Anterior cingulate cortex (tissue), 58 donors: ENCODE measurements at places on chromosomes 2 and 18.

DNA sequence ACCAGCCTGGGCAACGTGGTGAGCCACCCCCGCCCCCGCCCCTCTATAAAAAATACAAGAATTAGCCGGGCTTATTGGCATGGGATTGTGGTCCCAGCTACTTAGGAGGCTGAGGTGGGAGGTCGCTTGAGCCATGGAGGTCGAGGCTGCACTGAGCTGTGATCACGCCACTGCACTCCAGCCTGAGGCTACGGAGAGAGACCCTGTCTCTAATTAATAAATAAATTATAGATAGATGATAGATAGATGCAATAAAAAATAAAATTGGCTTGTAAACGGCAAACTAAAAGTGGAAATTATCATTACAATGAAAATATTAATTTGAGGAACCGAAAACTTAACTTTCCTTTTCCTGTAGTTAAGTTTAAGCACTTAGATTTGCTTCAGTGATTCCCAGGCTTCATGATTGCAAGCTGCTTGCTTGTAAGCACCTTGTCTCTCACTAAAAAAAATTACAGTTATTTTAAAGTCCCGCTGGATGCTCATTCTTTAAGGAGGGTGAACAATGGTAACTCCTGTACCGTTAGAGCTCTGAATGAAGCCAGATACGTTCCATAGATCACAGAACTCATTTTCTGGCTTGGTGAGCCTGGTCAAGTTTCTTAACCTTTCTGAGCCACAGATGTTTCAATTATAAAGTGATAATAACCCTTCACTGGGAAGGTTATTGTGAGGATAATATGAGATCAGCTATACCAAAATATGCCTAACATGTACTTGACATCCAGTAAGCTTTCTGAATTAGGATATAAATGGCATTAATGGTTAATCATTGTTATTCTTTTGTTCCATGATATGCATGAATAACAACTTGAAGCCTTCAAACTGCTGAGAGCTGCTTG, 9.3 kb upstream of the NARS1 start:
- DNase-seq = no peak

DNA sequence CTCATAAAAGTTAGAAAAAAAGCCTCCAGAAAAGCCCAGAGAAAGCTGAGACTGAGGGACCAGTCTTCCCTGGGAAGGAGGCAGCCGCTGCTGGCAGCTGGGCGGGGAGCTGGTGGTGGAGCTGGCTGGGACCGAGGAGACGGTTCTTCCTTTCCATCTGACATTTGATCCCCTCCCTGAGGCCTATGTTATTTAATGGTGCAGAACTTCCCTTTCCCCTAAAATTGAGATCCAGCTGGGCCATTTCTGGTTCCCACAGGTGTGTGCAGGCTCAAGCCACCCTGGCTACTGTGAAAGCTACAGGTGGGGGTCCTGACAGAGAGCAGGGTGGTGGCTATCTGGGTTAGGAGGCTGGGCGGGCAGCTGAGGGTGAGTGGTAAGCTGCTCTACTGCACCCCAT, 81.5 kb upstream of the FZD7 start:
- no peak for DNase-seq

DNA sequence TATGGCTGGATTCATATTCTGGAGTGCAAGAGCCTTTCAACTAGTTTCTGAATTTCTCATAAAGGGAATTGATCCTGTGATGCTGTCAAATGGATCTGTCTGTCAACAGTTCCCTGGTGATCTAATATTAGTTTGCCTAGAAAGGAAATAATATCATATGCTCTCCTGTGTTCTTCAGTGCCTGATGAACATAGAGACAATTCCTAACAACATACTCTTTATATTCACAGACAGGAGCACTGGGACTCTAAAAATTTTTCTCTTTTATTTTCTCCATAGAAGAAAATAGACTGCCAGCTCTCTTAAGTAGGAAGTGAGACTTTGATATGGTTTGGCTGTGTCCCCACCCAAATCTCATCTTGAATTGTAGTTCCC, 259.7 kb downstream of the TMX3 start:
- DNase-seq = no peak

- DNase-seq = no peak
Measured at GRCh38 chr2:98473995-98474780, 29.5 kb downstream of the INPP4A start.

- DNase-seq = no peak
Measured at GRCh38 chr2:65583061-65583460, 150.7 kb upstream of the SPRED2 start.

DNA sequence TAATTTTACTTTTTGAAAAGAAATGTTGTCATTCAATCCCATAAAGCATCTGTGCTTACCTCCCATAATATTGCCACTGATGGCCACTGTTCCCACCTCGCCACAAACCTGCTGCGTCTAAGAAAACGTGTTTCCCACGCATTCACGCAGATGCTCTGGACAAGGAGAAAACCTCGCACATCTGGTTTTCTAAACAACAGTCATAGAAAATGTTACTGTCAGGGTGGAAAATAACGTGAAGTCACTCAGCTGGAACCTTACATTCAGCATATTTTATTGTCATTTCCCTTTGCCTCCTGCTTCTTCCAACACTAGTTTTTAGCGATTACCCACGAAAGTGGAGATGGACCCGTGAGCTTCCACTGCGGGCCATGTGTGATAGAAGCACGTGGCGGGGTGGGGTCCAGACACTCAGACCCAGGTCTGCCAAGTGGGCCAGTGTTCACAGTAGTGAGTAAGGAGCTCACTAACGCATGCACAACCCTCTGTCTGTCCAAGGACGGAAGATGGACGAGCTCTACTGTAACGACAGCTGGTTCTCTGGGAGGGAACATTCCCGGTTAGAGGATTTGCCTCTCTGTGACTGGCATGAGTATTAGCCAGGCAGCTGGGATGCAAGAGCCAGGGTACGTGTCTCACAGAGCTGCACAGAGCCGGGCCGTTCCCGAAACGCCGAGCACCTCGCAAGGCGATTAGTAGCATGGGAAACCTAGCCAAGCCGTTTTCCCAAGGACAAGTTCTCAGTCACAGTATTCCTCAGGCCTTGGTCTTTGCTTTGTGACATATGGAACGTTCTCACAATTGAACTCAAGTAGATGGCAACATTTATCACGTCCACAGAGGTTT, 94.5 kb downstream of the MTCL1 start:
- DNase-seq = no peak

DNA sequence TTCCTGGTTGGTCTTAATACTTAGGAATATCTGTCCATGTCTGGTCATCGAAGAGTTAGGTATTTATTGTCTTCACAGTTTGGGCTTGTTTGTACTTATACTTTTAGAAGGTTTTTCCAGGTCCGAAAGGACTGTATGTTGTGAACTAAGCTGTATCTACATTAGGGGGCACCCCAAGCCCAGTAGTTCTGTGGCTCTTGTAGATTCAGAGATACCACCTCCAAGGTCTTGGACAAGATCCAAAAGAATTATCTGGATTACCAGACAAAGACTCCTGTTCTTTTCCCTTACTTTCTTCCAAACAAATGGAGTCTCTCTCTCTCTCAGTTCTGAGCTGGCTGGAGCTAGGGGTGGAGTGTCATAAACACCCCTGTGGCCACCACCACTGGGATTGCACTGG, 328.7 kb downstream of the ZNF804A start:
- DNase-seq = no peak

- no peak for DNase-seq
Measured at GRCh38 chr2:204913854-204914464, 368.7 kb downstream of the PARD3B start.

GRCh38 chr2:29532436-29532835, 388.9 kb downstream of the ALK start:
- no peak for DNase-seq

- DNase-seq = no peak
Measured at GRCh38 chr2:104539649-104540048, 314.3 kb upstream of the POU3F3 start.

DNA sequence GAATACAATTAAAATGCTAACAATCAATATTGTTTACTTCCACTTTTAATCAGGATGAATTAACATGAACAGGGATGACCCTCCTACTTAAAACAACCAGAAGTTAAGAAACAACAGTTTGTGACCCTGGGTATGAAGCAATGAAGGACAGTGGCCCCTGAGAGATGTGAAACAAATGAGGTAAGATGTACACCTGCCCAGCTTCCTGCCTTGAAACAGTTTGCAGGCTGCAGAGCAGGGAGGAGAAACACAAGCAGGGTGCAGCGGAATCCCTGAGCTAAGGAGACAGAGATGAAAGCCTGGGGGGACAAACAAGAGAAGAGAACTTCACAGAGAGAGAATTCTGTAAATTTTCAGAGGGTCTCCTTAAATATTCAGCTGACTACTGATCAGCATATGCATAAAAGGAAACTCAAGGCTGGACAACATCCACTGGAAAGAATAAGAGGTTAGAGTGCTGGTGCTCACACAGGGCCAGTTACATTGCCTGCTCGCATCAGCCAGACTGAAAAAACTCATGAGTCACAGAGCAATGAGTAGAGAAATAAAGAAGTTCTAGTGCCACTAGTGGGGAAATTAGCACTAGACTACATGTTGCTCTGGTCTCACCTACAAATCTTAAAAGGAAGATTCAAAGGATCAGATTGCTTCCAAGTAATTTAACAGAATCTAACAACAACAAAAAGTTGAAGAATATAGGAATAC, 106.4 kb downstream of the PID1 start:
- DNase-seq = no peak

DNA sequence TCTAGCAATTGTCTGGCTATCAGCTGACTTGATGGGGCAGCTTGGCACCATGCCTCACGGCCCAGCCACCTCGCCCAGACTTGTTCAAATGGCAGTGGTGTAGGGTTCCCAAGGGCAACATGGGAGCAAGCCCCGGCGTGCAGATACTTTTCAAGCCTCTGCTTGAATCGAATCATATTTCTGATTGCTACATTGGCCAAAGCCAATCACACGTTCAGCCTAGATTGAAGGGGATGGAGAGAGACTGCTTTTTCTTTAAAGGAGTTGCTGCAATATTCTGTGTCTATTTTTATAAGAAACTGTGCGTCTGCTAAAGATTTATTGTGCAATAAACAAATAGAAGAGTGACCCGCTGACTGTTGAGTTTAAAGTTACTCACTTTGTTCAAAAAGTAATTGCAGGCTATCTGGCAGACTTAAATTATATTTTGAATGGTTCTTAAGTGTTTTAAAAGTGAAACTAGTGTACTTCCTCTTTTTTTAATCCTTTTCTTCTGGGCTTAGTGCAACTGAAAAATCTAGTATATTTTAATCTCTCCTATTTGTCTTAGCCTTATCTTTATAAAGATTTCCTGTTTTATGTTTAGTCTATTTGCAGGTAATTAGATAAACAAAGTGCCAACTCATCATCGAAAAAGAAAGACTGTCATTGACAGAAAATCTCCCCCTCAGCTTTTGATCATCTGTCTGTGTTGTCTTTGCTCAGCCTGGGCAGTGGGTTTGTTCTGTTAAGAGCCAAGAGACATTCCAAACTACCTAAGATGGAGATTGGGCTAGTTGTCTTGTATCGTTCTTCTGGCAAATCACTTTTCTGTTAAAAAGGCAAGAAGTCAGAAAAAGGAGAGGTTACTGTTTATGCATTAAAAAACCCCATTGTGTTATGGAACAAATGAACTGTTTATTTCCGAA, 156.1 kb downstream of the TPGS2 start:
- DNase-seq = no peak

DNA sequence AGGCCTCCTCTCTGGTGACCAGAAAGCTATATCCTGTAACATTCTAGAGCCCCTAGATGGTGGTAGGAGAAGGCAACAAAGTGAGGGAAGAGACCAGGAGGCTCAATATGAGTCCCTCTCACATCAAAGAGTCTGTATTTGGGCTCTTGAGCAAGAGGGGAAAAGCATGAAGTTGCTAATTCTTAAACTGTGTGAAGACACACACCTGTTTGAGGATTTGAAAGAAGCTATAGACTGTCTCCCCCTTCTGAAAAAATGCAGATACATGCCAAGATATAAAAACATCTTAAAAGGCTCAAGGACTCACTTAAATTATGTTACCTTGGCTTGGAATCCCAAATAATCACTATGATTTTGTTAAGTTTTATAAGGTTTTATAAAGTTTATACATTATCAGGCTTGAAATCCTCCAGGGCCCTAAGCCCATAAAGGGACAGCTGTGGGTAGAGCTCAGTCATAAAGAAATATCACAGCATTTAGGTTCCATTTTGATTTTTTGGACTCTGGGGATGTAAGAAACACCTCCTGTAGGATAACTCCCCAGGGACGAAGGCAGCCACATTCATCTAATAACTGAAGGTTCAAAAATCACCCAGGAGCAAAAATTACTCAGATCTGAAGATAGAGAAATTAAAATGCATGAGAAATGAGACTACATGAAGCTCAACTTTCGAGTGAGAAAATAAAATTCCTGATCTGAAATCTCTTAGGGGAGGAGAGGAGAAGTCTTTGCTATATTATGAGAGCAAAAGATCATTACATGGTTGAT, 136.1 kb upstream of the LGALSL start:
- DNase-seq = no peak

DNA sequence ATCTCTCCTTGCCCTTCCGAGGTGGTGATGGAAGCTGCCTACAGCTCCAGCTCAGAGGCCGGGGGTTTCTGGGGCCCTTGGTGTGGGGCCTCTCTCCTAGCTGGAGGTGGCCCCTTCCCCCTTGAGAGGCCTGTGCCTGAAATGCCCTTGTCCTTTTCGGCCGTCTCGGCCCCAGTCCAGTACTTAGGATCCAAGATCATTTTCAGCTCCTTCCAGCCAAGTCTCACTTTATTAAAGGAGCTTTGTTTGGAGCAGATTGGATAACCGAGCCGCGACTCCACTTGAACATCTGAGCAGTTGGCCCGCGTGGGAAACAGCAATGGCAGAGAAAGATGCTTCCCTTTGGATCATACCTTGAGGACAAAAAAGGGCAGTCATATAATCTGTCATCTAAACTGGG, 125.0 kb downstream of the NEDD4L start:
- no peak for DNase-seq

DNA sequence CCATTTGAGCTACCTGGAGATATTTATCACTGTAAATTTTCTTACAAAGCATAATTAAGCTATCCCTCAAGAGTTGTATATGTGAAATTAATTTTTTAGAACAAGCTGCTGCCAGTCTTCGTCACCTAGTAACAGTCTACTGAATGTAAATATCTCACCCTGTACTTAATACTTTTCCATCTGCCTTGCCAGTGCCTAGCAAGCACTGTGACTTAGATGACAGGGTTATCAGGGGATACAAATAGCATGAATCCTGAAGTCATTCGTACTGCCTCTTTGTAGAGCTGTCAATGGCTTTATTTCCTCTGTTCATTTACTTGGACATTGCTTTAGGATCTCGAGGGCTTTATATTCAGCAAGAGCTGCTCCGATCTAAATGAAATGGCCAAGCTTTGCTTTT, 763.6 kb downstream of the ADCYAP1 start:
- DNase-seq = no peak

DNA sequence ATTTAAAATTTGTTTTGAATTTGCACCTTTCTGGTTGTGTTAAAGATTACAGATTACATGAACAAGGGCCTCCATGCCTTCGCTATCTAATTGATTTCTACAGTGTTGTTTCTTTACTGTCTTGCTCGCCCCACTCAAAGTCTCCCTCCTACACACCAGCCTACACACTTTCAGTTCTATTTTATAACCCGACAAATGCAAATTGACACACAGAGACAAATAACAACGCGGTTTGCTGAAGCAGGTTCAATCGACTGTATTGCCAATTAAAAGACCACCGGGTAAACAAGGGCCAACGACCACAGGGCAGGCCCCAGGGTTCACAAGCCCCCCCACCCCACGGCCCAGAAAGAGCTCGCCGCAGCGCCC, 869 bp downstream of the STARD7 start:
- DNase-seq = no peak
